CD4-positive, alpha-beta T cell treated with Interleukin-1 beta for 1 hour (primary cell): ENCODE measurements at places on chromosomes 5 and 9.

DNA sequence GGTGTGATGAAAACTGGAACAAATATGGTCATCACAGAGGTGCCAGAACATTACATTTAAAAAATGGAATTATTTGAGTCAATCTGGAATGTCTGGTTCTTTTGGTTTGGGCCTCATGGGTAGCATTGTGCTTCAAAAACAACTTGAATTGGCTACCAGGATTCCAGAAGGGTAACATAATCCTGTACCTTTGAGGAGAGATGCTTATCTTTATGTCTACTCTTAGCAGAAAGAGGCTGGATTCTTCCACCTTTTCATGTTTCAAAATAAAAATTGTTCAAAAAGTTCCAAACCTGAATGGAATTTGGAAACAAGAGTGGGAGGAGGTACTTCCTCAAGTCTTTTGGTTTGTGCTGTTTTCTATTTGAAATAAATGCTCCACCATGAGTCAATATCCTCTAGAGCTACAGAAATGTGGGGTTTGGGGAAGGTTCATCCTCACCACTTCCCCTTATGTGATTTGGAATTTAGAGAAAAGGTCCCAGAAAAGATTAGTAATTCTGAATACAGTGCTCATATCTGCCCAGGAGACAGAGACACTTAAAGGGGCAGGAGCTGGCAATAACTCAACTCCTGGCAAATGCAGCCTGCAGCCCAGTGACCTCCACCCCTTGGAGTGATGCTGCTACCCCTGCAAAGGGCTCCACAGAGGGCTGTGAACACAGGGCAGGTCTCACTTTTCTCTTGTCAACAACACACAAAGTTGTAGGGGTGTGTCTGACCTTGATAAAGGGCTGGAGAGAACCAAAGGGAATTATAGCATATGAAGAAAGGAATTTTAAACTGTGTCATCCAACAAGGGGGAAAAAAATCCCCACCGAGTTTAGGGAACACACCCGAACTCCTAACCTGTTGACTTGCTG, 272.8 kb downstream of the CWC27 start:
- DNase-seq: no peak

DNA sequence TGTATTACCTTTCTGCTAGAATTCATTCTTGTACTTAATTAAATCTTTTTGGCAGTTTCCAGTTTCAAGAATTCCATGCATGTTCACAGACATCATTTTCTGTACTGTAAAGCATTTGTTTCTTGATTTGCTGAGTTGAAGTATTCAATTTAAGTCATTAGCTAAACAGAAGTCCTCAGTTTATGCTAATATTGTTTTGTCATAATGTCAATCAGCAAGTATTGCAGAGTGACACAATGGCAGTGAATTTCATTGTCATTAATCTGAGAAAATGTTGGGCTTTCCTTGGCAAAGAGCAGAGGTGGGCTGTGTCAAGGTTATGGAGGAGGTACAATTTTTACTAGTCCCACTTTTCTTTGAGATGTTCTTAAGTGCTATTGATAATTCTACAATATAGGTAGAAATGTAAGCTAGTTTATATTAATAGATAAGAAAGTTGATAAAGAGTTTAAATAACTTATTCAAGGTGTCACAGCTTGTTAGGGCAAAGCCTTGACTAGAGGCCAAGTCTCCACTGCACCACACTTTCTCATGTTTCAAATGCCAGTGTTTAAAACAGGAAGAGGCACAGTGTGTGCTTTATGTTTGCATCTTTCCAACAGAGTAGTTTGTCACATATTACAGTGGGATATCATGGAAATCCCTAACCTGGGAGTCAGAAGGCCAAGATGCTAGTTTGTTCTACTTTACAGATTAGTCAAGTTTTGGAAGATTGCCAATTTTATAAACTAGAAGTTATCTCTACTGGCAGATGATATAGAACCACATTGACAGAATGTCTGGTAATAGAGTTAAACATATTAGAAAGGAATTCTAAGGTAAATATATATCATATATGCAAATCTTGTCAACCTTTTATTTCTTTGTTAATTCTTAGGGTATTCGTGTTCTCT, 56.3 kb downstream of the SLF1 start:
- no peak for DNase-seq

- DNase-seq: no peak
Measured at GRCh38 chr5:1793966-1794900, 5.4 kb downstream of the MRPL36 start.

DNA sequence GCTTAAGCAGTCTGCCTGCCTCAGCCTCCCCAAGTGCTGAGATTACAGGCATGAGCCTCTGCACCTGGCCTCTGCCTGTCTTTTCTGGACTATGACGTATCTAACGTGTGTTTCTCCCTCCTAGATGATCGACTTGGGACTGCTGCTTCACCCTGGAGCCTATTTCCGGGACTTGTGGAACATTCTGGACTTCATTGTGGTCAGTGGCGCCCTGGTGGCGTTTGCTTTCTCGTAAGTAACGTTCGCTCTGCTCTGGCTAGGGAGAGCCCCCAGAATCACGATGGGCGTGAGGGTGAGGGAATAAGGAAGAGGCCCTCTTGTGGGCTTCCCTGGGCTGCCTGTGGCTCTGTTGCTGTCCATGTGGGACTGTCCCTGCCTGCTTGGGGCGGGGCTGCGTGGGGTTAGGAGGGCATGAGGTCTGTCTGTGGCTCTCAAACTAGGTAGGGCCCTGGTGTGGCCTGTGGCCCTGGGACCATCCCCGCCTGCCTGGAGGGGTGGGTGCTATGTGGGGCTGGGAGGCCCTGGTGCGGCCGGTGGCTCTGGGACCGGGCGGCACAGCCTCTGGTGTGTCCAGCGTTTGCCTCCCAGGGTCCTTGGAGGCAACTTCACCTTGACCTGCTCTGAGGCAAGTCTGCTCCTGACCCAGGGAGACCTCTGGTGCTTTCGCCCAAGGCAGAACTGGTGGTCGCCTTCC, 171.7 kb downstream of the CACNA1B start:
- no peak for DNase-seq

- DNase-seq: no peak
Measured at GRCh38 chr5:67695369-67695768, 498.8 kb upstream of the CD180 start.

- no peak for DNase-seq
Measured at GRCh38 chr9:126096340-126096739, 230.3 kb upstream of the MVB12B start.

GRCh38 chr5:174384509-174384947, 339.0 kb downstream of the NSG2 start:
- DNase-seq: no peak

GRCh38 chr5:96896806-96897205, 20.5 kb downstream of the ERAP2 start:
- DNase-seq: peak; percentile 66

DNA sequence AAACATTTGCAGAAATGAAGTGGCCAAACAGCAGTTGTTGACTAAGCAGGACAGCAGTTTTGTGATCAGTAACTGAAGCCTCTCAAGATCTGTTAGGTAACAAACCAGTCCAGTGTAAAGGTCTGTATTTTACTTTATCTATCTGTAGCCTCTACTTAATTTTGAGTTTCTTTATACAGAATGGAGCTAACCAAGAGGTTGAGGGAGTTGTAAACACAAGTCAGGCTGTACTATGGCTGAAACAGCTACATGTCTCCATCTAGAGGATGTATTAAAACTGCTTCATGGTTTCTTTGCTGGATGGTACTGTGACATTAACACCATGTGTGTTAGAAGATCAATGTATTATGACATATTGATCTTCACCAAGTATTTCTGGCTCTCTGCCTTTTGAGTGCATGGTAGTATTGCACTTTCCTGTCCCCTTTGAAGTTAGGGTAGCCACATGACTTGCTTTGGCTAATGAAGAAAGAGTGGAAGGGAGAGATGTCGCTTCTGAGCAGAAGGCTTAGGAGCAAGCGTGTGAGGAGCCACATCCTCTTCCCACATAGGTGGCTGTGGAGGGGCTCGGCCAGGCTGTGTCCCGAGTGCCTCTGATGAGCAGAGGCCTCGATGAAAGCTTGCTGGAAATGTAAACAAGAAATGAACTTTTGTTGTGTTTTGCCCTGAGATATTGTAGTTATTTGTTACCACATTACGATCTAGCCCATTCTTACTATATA, 105.6 kb upstream of the PCA3 start:
- peak; percentile 59 for DNase-seq

- peak; percentile 55 for DNase-seq
Measured at GRCh38 chr9:112334432-112334841, 1.0 kb upstream of the PTBP3 start.

GRCh38 chr5:106418196-106418595, 1252.5 kb downstream of the EFNA5 start:
- DNase-seq: no peak

GRCh38 chr9:133701981-133702797, 36.0 kb downstream of the SARDH start:
- DNase-seq: peak; percentile 69

DNA sequence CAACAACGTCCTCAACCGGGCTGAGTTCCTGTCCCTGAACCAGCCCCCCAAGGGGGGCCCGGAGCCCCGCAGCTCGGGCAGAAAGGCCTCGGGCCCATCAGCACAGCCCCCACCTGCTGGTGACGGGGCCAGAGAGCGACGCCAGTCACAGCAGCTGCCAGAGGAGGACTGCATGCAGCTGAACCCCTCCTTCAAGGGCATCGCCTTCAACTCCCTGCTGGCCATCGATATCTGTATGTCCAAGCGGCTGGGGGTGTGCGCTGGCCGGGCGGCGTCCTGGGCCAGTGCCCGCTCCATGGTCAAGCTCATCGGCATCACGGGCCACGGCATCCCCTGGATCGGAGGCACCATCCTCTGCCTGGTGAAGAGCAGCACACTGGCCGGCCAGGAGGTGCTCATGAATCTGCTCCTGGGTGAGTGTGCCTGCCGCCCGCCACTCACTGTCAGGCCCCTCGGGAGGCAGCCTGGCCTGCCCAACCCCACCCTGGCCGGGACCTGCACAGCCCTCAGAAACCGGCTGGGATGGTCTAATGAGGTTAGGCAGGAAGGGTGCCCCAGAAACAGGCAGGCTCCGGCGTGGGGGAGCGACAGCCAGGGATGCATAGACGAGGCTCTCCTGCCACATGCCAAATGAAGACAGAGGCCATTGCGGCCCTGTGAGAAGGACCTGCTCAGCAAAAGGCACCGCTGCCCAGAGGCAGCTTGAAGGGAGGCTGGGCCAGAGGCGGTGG, 678 bp downstream of the PLPP7 start:
- DNase-seq: no peak

GRCh38 chr5:163306421-163306820, 131.0 kb upstream of the CCNG1 start:
- DNase-seq: no peak

- no peak for DNase-seq
Measured at GRCh38 chr5:3276896-3277295, 318.7 kb upstream of the IRX1 start.

- no peak for DNase-seq
Measured at GRCh38 chr5:76590027-76590426, 33.2 kb downstream of the F2RL2 start.

GRCh38 chr5:171891595-171891994, 106.0 kb downstream of the SMIM23 start:
- DNase-seq: no peak

DNA sequence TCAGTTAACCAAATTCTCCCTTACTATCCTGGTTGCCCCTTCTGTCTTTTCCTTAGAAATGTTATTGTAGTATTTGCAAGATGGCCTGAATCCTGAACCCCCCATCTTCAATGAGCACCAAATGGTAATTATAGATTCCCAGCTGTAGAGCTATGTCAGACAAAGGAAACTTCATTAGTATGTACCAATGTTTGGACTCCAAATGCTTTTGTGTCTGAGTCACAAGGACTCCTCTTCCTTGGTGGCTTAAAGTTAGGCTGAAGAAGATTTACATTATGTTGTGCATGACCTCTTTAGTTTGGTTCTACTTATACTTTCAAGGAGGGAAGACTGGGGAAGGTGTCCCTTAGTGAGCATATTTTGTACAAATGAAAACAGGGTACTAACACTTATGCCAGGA, 105.9 kb upstream of the CDKN2B start:
- no peak for DNase-seq

DNA sequence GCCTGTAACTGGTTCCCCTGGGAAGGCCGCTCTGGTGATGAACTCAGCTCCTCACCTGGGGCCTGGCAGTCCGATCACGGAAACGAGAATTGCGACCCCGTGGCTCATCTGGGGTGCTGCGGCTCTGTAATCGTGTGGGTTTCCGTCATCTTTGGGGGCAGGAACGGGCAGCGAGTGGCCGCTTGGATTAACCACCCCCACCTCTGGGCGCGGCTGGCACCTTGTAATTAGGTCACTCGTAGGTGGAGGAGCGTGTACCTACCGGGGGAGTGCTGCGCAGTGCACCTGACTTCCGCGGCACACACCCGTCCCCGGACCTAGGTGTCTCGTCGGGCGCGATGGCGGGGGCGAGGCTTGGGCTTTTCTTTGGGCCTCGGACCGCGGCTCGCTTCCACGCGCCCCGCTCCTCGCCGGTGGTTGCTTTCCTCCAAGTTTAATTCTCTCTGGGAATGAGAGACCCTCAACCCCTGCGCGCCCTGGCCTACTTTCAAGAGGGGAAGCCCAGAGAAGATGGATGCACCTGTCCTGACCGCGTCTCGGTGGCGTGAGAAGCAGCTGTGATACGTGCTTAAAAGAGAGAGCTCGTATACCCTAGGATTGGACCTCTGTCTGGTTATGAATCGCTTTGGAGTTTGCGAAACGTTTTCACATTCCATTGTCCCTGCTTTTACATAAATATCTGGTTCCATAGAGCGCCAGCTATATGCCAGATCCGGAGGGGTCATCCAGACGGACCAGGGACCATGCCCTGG, 744 bp upstream of the PPP2CA start:
- DNase-seq: peak; percentile 89

GRCh38 chr9:116924462-116925110, 237.5 kb downstream of the TRIM32 start:
- no peak for DNase-seq

DNA sequence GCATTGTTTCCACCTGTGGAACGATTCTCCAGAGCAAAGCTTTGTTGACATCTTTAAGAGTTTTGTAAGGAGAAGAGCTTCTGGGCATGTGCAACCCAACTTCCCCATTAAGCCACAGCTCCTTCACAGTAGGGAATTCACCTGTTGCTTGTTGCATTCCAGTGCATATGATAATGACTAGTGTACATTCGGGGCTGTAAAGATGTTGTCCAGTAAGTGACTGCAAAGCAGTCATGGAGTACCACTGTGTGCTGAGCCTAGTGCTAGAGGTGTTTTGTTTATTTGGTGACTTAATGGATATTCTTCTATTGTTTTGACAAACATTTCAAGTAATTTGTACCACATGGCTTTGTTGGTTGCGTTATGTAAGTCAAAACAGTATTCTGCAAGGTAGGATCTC, 12.8 kb downstream of the UGCG start:
- no peak for DNase-seq

GRCh38 chr5:167489202-167489601, 802.2 kb upstream of the WWC1 start:
- no peak for DNase-seq

- no peak for DNase-seq
Measured at GRCh38 chr9:104808035-104808614, 44.2 kb downstream of the NIPSNAP3B start.

GRCh38 chr5:125310749-125311148, 564.3 kb upstream of the ZNF608 start:
- no peak for DNase-seq
